CD4-positive, alpha-beta T cell treated with Interleukin-4 for 4 hours (primary cell): ENCODE measurements at places on chromosomes 16 and 17.

DNA sequence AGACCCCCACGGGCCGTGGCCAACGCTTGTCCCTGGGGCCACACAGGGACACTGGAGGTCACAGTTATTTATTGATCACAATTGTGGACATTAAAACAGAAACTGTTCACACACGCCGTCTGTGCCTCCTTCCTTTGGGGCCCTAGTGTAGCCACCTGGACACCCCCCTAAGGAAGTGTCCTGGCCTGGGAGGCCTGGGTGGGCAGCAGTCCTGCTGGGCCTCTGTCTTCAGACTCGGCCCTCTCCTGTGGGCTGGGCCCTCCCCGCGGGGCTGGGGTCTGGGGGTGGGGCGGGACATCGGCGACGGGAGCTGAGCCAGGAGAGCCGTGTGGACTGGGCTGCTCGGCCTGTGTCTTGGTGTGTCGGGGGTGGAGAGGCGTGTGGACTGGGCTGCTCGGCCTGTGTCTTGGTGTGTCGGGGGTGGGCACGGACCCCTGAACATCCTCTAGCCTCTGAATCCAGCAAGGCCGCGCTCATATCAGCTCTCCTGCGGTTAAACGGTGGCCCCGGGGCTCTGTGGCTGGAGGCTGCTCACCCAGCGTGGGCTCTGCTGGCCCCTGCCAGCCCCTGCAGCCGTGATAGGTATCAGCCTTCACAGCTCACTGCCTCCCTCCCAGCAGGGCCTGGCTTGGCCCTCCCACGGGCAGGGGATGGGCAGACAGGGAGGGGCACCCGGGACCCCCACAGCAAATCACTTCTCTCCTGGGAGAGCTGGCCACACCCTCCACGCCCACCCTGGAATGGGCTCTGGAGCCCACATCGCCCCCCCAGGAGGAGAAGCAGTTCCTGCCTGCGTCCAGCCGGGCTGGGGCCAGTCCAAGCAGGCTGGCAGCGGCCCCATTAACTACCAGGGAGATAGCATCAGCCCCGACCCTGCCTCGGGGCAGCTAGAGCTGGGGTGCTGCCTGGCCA lies 1.1 kb upstream of the NHLRC4 start:
- DNase-seq: no peak

DNA sequence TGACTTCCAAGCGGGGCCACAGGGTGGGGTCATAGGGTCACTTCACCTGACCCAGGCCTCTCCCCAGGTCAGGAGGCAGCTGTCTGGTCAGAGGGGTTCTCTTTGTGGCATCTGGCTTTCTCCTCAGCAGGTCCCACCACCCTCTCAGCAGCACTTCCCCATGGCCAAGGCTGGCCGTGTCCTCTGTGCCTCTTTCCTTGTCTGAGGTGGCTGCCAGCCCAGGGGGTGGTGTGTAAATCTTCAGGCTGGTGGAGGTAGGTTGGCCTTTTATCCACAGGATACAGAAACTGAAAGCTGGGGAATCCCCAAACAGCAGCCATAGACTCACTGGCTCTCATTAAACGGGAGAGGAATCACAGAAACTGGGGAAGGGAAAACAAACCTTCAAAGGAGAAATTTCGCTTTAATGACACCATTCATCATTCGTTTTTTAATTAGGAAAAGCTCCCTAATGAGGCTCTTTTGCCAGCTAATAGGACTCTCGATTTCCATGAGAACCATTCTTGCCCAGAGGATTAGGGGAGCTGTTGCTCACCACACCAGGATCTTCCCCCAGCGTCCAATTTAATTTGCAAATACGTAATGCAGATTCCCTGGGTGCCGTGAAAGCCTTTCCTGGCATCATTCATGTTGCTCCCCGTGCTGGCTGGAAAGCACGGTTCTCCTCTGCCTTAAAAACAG lies 18.0 kb downstream of the C17orf75 start:
- peak; percentile 47 for DNase-seq

DNA sequence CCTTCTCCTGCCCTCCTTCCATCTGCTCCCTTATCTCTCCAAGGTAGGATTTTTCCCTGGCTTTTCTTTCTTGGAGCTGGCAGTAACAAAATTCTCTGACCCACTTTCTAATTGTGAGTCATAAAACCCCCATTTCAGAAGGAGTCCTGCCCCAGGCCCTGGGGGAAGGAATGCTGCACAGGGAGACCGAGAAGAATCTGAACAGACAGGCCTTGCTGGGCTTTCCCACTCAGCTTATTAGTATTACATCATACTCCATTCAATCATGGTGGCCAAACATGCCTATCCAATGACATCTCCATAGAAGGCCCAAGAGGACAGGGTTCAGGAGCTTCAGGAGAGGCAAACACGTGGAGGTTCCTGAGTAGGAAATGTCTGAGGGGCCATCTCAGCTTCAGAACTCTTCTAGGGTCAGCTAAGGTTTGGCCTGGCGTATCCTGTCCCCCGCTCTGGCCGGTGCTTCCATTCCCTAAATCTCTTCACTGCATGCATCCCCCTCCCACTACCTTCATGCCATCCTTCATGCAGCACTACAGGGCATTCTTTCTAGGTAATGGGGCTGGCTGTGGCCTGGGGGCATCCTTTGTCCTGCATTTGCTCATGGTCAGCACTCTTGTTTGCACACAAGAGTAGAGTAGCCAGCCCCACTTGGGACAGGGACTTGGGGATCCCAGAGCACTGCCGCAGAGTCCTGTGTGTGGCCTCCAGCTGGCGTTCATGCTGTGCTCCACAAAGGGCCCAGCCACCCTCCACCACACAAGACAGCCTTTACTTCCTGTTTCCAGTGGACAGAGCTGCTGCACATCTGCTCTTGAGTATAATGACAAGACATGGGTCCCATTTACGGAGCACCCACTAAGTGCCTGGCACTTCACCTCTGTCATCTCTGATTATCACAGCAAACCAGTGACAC lies 8.2 kb downstream of the SLC6A2 start:
- no peak for DNase-seq

GRCh38 chr16:67542464-67542863 lies 13.8 kb downstream of the RIPOR1 start:
- DNase-seq: peak; percentile 91

DNA sequence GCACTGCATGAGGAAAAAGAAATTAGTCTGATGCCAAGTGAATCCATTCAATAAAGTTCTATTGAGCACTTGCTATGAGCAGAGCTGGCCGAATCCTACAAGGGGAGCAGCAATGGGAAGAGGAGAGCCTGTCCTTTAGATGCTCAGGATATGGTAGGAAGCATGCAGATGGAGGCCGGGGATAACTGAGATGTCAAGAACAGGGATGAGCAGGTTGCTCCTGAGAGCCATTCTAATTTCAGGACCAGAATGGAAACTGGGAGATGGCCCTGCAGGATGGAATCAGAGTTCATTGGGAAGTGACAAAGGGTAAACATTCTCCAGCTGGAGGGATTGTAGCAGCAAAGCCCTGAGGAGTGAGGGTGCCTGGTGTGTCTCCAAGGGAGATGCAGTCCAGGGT lies 88.0 kb downstream of the CBLN1 start:
- DNase-seq: no peak

GRCh38 chr16:4847774-4848587 lies 700 bp downstream of the UBN1 start:
- no peak for DNase-seq

- peak; percentile 95 for DNase-seq
Observed at GRCh38 chr17:64496786-64497564, at the start of gene POLG2. TSS of gene POLG2 (minus strand) at chr17:64497054. CDS start at chr17:64496968, 86 bp downstream.

GRCh38 chr16:31507617-31507928 lies 618 bp downstream of the RUSF1 start:
- DNase-seq: no peak

- DNase-seq: no peak
Observed at GRCh38 chr17:59874376-59874775, 18.4 kb downstream of the TUBD1 start.

- no peak for DNase-seq
Observed at GRCh38 chr16:76503091-76503490, 225.9 kb downstream of the CNTNAP4 start.
